ENCODE measurements at places on chromosomes 3 and 15.

DNA sequence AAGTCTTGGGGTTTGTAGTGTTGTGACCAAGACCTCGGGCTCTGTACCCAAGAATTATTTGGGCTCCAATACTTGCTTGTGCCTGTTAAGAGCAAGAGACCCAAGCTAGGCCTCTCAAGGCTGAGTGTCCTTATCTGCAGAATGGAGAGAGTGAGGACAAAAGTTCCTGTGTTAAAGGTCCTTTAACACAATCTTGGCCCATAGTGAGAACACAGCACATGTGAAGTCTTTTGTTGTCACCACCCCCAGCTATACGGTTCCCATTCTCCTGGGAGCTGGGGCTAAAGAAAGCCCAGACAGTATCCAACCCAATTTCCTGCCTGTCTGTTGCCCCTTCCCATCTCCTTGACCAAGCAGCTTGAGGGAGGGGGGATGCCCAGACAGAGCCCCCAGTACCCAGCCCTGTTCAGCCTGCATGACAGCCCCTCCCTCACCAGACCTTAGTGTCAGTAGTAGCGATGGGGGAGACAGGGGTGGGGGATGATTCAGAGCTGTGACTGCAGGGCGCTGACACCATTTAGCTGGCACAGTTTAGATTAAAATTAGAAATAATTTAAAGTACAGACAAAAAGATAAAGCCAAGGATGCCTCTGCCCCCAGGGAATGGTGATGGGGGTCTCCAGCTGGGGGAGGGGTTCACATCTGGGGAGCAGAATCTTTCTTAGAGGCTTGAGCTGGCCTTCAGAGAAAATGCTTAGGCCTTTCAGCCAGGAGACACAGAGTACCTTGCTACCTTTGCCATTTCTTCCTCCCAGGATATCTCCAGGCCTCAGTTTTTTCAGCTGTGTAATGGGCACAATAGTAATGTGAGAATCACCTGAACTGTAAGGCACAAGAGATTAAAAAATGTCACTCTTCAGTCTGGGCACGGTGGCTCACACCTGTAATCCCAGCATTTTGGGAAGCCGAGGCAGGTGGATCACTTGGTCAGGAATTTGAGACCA lies 2.7 kb downstream of the PRKCD start:
- DNase-seq = no peak

DNA sequence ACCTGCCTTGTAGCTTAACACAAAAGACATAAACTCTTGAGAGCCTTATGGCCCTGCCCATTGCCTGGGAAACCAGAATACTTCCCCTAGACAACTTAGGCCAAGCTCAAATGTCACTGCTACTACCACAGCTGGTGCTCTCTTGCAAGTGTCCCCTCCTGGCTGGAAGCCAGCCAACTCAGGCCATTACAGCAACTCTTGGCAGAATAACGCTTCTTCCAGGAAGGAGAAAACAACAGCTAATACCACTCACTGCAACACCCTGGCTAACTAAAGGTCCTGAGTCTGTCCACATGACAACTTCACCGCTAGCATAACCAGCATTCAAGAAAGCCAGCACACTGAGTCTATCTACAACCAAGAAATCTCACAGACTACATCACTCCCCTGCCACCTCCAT lies 5.1 kb upstream of the B4GALT4 start:
- no peak for DNase-seq

DNA sequence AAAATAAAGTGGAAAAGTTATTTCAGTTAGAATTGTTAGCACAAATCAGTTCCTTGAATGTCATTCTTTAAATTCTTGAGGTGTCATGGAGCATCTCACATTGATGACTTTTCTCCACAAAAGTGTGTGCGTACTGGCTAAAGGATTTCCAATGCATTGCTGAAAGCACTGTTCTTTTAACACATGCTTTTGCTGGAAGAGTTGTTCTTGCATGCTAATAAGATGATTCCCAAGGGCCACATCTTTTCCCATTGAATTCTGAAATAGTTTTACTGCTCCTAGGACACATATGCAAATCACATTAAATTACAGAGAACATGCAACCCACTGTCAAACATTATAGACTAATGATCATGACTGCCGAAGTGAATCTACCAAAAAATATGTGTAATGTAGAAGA lies 516.3 kb upstream of the CADM2 start:
- DNase-seq = no peak

GRCh38 chr15:97804950-97805349 lies 155.6 kb upstream of the ARRDC4 start:
- DNase-seq = no peak

DNA sequence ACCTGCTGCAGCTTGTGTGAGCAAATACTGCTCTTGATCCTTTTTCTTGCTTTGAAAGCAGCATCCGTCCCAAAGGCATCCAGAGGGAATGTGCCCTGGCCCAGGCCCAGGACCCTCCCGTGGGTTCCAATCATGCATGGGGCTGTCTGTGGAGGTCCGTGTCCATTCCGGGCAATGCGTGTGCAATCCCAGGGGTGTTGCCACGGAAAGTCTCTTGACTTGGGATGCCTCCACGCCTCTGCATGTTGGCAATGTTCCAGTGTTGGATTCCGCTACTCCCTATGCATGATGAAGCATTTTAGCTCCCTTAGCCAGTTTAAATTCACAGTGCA lies 105.7 kb downstream of the SNRPN start:
- no peak for DNase-seq

GRCh38 chr3:129783470-129783869 lies 110.0 kb downstream of the TMCC1 start:
- DNase-seq = no peak

DNA sequence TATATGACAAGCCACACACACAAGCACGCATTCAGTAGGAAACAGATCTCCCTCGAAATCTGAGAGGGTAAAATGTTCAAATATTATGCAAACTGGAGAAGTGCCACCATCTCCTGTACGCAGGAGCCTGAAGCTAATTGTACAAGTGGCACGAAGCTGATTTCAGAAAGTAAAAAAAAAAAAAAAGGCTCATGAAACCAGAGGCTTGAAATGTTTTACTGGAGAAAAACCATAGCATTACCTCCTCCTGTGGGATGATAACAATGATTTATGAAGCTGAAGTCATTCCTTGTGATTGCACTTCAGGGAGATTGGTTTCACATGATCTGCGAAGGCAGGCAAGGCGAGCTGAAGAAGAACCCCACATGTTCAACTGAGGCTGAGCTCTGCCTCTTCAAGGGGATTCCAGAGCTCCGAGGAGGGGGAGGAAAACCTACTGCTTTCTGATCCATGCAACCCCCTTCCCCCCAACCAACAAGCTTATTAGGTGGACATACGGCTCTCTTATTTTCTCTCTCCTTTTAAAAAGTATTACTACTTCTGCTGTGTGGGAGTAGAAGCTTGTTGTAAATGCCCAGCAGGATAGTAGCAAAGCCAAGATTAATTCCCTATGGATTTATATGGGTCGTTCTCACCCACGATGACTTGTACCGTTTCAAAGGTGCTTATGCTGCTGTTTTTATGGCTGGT lies 101.1 kb downstream of the GREM1 start:
- DNase-seq = no peak

GRCh38 chr3:188590557-188590956 lies 436.6 kb downstream of the LPP start:
- no peak for DNase-seq

GRCh38 chr3:3665961-3666640 lies 133.1 kb upstream of the LRRN1 start:
- no peak for DNase-seq

DNA sequence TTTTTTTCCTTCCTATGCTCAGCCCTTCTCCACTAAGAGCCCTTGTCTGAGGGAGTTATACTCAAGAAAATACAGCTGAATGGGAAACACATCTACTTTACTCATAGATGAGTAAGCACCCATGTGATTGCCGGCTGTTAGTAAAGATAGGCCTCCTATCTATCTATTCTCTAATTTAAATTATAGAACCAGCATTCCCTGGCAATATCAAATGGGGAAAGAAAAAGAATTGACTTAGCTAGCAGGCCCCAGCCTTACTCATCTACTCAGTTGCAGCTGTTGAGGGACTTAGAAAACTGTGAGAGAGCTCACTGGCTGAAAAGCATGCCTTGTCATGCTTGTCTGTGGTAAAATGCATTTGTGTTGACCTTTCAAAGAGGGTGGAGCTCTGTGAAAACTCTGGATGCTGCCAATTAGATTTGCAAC lies 116.9 kb upstream of the LRRFIP2 start:
- no peak for DNase-seq
